ENCODE measurements at places on chromosomes 13 and 19. TPM values are rescaled to one million over a fixed set of nuclear protein-coding genes. Genes with fewer than 3 reads are reported as not detected.

The VSTM1 gene
- total RNA-seq = not detected

The ZNF230 gene
- 5.6 TPM for total RNA-seq

DNA sequence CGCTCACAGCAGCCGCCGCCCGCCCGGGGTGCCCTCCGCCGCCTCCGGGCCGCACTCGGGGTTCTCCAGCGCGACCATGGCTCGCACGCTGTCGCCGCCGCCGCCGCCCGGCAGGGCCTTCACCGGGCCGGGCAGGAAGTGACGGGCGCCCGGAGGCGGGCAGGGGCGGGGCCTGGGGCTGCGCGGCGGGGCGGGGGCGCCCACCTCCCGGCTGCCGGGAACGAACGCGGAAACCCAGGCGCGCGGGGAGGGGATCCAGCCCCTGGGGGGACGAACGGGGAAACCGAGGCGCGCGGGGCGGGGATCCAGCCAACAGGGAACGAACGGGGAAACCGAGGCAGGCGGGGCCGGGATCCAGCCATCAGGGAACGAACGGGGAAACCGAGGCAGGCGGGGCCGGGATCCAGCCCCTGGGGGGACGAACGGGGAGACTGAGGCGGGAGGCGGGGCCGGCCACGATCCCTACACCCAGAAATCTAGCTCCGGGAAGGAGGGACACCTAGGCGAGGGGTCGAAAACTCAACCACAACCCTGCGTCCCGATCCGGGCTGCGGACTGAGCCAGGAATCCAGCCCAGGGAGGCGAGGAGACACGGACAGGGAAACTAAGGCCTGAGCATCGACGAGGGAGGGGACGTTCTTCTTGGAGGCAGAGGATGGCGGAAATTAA lies at the start of gene R3HDM4:
R3HDM4 (minus strand) TSS at position 140 of the 669 bp plus-strand sequence; CDS start at position 78, 62 bp downstream.
- H3K27ac ChIP-seq = peak within 1 kb of the TSS; percentile 98
- peak within 1 kb of the TSS; percentile 85 for H3K4me3 ChIP-seq
- peaks cover 5% of the 10 kb centered on the region for H3K27me3 ChIP-seq
- H3K36me3 ChIP-seq = no peaks in the 10 kb centered on the region
- peaks cover 3% of the 10 kb centered on the region for H3K4me1 ChIP-seq

GRCh38 chr13:23705583-23705982 lies 135.4 kb downstream of the TNFRSF19 start:
- H3K36me3 ChIP-seq = no peaks in the 10 kb centered on the region
- no peaks in the 10 kb centered on the region for H3K27me3 ChIP-seq
- H3K27ac ChIP-seq = no peak overlapping the region
- no peak for DNase-seq
- peaks cover 4% of the 10 kb centered on the region for H3K4me1 ChIP-seq
- no peak overlapping the region for H3K4me3 ChIP-seq

- DNase-seq = no peak
- H3K4me3 ChIP-seq = no peak overlapping the region
- H3K36me3 ChIP-seq = no peaks in the 10 kb centered on the region
- no peaks in the 10 kb centered on the region for H3K27me3 ChIP-seq
- H3K27ac ChIP-seq = peak overlapping the region; percentile 96
Observed at GRCh38 chr19:4391701-4392483, 8.5 kb downstream of the SH3GL1 start.

GRCh38 chr13:20395061-20395916 lies 130.4 kb downstream of the CRYL1 start:
- no peaks in the 10 kb centered on the region for H3K27me3 ChIP-seq
- no peak overlapping the region for H3K4me3 ChIP-seq
- H3K27ac ChIP-seq = no peak overlapping the region
- DNase-seq = no peak
- no peaks in the 10 kb centered on the region for H3K36me3 ChIP-seq

- no peak for DNase-seq
- H3K36me3 ChIP-seq = peaks cover 8% of the 10 kb centered on the region
- H3K27me3 ChIP-seq = no peaks in the 10 kb centered on the region
- no peaks in the 10 kb centered on the region for H3K4me1 ChIP-seq
Observed at GRCh38 chr13:110168999-110169933, 137.7 kb downstream of the COL4A1 start.

DNA sequence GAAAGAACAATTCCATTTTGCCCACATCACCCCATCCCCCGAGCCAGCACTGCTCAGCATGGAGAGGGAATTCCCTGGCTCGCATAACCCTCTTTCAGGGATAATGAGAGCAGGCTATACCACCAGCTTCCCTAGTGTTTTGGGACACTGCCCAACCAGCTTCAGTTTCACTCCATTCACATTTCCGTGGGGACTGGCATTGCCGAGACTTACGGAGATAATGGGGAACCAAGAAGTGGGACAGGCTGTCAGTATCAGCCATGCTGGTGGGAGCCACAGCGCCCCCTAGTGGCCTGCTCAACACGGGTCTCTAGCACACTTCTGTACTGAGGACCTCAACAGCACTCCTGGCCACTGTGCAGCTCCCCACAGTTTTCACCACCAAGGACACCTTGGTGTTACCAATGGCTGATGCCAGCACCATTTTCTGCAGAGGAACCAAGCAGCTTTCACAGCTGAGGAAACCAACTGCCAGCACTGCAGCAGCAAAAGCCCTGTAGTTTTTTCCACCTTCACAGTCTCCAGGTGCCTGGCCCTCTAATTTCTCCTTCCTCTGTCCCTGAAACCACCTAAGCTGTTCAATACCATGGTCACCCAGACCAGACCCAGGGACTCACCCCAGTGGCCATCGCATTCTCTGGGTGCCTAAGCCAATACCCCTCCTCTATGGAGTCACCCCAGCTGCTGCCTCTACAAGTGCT lies 23.7 kb downstream of the SLC6A16 start:
- H3K4me3 ChIP-seq = no peak overlapping the region
- no peak overlapping the region for H3K27ac ChIP-seq
- H3K36me3 ChIP-seq = no peaks in the 10 kb centered on the region
- no peaks in the 10 kb centered on the region for H3K4me1 ChIP-seq
- DNase-seq = peak; percentile 27

The CLIP3 gene
- total RNA-seq = 7.6 TPM

GRCh38 chr13:25295701-25296100 lies 5.7 kb upstream of the NUP58 start:
- no peak overlapping the region for H3K4me3 ChIP-seq
- H3K27ac ChIP-seq = no peak overlapping the region
- DNase-seq = no peak
- no peaks in the 10 kb centered on the region for H3K36me3 ChIP-seq
- H3K27me3 ChIP-seq = peaks cover 9% of the 10 kb centered on the region
- no peaks in the 10 kb centered on the region for H3K4me1 ChIP-seq

DNA sequence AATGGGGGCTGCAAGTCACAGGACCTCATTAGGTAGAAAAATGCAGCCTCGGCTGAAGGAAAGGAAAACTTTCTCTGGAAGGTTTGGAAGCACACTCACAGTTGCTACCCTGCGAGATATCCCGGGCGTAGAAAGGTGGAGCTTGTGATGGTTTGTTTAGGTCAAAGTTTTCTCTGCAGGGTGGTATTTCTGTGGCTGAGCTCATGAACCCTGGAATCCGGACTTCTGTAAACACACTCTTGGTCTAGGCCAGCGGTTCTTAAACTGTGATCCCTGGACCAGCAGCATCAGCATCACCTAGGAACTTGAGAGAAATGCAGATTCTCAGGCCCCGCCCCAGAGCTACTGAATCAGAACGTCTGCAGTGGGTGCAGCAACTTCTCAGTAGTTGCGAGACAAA lies 3.3 kb upstream of the SLC15A1 start:
- no peak overlapping the region for H3K27ac ChIP-seq
- no peaks in the 10 kb centered on the region for H3K36me3 ChIP-seq
- H3K4me3 ChIP-seq = no peak overlapping the region
- DNase-seq = no peak
- H3K4me1 ChIP-seq = no peaks in the 10 kb centered on the region

GRCh38 chr13:86992251-86992650 lies 678.9 kb upstream of the SLITRK5 start:
- no peak overlapping the region for H3K4me3 ChIP-seq
- H3K27me3 ChIP-seq = no peaks in the 10 kb centered on the region
- no peaks in the 10 kb centered on the region for H3K4me1 ChIP-seq
- no peak overlapping the region for H3K27ac ChIP-seq

DNA sequence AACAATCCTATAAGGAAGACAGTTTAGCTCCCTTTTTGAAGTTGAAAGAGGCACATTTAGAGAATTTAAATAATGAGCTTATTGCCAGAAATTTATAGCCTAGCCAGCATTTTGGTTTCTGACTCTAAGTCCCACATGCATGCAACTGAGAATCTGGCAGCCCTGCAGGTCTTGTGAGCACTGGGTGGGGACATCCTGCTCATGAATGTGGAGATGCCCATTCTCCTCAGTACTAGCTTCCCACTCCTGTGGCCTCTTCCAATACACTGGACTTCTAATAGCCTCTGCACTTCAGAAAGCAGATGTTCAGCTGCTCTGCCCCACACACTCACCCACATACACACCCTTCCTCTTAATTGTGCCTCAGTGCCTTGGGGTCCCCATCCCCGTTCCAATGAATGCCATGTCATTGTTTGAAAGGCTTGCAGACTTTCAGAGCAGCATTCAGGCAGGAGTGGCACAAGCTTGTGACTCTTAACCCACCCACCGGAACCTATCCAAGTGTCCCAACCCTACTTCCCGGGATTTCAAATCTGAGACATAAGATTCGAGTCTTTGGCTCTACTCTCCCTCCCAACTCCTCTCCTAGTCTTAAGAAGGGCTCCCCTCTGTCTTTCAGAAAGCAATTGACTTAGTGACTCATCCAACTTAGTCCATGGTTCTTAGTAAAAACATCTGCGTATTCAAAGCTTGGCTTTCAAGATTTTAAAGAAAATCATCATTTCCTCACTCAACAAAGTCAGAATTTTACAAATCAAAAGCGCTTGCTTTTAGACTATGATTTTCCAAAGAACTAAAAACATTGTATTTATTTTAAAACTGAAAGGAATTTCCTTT lies 80.0 kb upstream of the FREM2 start:
- no peak for DNase-seq
- no peaks in the 10 kb centered on the region for H3K4me1 ChIP-seq
- H3K36me3 ChIP-seq = no peaks in the 10 kb centered on the region
- H3K4me3 ChIP-seq = no peak overlapping the region
- no peak overlapping the region for H3K27ac ChIP-seq

DNA sequence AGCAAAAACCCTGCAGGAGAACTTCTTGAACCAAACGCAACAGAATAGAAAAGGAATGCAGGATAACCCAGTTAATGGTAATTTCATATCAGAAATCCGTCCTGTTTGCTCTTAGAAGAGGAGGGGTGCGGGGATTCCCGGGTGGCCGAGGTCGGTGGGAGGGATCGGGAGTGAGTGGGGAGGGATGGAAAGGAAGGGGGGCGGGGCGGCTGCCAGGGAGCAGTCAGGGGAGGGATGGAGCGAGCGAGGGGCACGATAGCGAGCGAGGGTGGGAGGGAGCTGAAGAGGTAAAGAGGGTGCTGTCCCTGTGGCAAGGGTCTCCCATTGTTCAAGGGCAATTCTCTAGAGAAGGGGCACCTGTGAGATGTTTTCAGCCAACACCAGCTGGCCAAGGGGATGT lies 26.5 kb downstream of the CD177 start:
- peaks cover 20% of the 10 kb centered on the region for H3K27me3 ChIP-seq
- H3K4me3 ChIP-seq = no peak overlapping the region
- no peak for DNase-seq
- H3K27ac ChIP-seq = no peak overlapping the region
